ENCODE measurements at places on chromosomes 16 and 17.

DNA sequence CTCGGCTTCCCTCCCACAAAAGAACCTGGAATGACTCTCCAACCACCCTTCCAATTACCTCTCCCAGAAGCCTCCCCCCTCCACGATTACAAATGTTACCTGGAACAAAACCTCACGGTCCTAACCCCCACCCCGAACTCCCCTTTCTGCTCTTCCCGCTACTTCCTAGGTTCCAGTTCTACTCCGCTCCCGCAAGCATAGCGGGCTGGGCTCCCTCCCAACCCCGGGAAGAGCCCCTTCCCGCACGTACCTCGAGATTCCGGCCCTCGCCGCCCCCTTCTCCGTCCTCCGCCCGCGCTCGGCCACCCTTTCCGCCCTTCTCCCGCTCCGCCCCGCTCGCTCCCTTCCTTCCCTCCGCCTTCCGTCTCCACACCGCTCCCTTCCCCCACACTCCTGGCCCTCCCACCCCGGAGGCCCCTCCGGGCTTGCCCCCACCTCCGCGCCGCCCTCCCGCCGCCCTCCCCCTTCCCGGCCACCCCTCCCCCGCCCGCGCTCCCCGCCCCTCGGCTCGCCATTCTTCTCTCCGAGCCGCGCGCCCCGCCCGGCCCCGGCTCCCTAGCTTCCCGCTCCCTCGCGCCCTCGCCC lies 457 bp downstream of the CHTF8 start:
- DNase-seq: no peak

GRCh38 chr16:13510425-13511151 lies 409.4 kb upstream of the ERCC4 start:
- DNase-seq: no peak

GRCh38 chr17:66353937-66354401 lies 51.6 kb downstream of the PRKCA start:
- no peak for DNase-seq

GRCh38 chr16:69150146-69150865 lies 17.9 kb downstream of the UTP4 start:
- peak; percentile 23 for DNase-seq

DNA sequence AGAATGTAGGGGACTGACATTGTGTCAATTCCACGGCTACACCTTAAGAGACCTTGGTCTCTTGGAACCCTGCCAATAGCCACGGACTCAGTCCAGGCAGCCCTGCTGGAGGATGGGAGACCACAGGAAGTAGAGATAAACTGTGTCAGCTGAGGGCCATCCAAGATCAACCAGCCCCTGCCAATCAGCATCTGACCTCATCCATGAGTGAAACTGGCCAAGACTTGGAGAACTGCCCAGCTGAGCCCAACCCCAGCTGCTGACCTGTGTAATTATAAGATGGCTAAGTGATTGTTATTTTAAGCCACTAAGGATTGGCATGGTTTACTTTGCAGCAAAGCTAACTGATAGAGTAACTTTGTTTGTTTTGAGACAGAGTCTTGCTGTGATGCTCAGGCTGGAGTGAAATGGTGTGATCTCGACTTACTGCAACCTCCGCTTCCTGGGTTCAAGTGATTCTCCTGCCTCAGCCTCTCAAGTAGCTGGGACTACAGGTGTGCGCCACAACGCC lies 13.3 kb upstream of the YWHAE start:
- DNase-seq: peak; percentile 61
